ENCODE measurements at places on chromosomes 1 and 21.

- DNase-seq = no peak
Measured at GRCh38 chr1:220221269-220221668, 51.0 kb downstream of the RAB3GAP2 start.

DNA sequence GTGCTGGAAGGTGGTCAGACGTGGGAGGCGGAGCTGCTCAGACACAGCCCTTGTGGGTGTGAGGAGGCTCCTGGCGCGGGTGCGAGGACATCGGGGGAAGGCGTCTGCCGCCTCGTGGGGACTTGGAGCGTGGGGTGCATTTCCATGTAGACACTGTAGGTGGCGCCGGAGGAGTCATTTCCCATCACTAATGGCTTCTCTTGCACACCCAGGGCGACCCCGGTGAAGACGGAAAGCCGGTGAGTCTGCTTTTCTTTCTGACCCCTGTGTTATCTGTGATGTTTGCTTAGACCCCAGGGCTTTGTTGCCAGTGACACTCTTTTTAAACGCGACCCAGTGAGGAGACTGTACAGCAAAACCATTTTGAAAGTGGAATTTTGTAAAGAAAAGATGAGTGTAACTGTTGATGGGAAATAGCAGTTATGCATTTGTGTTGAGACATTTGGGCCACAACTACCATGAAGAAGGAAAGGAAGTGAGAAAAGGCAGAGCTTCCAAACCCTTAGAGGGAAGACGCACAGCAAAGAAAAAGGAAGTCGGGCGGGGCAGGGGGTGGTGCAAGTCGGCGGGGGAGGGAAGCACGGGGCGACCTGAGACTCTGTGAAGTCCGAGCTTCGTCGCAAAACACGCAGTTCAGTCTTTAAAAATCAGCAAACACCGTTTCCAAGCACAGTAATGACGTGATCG lies 64.0 kb downstream of the SLC19A1 start:
- DNase-seq = peak; percentile 67

GRCh38 chr1:67368046-67368514 lies 60.4 kb downstream of the IL12RB2 start:
- no peak for DNase-seq

GRCh38 chr1:202587859-202588485 lies 122.3 kb downstream of the SYT2 start:
- DNase-seq = no peak

GRCh38 chr1:118973531-118974137 lies 14.5 kb downstream of the TBX15 start:
- DNase-seq = no peak

- DNase-seq = no peak
Measured at GRCh38 chr1:82168482-82168881, 367.7 kb downstream of the ADGRL2 start.

DNA sequence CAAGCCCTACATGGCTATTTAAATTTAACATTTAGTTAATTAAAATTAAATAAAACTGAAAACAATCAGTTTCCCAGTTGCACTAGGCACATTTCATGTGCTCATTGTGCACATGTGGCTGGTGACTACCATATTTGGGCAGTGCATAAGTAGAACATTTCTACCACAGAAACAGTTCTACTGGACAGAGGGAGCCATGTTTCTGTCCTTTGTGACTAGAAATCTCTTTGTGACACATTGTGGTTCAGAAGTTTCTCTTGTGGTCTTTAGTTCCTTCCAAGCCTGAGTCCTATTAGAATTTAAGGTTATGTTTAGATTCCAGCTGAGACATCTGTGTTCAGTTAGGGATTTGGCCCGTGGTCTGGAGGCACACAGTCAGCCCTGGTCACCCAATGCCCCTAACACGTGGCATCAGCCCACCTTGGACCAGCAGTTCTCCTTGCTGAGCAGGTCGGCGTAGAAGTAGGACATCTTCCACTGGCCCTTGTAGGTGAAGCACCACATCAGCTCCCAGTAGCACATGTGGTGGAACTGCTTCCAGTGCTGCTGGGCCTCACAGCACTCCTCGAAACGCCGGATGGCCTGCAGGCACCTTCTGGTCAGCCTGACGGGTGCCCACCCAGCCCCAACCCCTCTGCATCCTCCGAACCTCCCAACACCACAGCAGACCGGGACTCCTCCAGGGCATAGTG lies 29.1 kb downstream of the TTC39A start:
- no peak for DNase-seq

- no peak for DNase-seq
Measured at GRCh38 chr1:38274974-38275373, 228.4 kb upstream of the POU3F1 start.

DNA sequence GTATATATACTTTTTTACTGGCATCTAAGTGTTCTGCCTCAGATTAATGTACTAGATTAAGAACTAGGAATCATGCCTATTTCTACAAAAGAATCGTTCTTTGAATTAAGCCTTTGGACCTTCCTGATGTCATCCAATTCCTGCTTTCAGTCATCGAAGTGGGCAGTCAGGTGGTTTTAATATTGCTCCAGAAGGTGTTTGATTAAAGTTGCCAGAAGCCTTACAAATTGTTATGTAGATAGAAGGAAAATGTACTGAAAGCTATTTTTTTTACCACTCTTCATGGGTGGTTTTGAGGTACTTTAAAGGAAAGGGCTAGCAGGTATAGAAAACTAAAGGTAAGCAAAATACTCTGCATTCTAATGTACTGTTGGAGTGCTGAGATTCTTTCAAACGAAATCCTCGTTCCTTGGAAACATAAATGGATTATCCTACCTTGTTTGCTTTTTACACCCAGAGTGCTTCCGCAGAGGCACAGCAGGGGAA lies 716 bp downstream of the CTBS start:
- peak; percentile 32 for DNase-seq
